Aorta (tissue), 5 donors: ENCODE measurements at places on chromosomes 2 and 18. TPM values are rescaled to one million over a fixed set of nuclear protein-coding genes. Genes with fewer than 3 reads are reported as not detected.

ALPG gene
- not detected for total RNA-seq

ITGAV gene
- 138 TPM for total RNA-seq

DNA sequence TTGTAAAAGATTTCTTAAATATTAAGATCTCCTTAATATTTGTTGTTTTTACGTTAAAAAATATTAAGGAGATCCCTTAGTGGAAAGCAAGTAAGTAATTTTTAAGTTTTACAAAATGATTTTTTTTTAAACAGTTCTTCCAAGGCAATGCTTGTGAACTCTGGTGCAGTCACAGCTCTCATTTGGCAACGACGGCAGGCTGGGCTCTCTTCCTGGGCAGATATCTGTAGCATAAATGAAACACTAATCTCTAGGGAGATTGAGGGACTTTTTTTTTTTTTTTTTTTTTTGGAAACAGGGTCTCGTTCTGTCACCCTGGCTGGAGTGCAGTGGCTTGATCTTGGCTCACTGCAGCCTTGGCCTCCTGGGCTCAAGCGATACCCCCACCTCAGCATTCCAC is 38.5 kb downstream of the GORASP2 start:
- DNase-seq = no peak

DNA sequence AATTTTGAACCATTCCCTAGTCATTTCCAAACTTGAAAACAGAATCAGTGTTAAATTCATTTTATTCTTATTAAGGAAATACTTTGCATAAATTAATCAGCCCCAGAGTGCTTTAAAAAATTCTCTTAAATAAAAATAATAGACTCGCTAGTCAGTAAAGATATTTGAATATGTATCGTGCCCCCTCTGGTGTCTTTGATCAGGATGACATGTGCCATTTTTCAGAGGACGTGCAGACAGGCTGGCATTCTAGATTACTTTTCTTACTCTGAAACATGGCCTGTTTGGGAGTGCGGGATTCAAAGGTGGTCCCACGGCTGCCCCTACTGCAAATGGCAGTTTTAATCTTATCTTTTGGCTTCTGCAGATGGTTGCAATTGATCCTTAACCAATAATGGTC is 5.5 kb upstream of the MROH2A start:
- no peak for DNase-seq

GRCh38 chr2:65390134-65390533 is 42.3 kb downstream of the SPRED2 start:
- no peak for DNase-seq

DNA sequence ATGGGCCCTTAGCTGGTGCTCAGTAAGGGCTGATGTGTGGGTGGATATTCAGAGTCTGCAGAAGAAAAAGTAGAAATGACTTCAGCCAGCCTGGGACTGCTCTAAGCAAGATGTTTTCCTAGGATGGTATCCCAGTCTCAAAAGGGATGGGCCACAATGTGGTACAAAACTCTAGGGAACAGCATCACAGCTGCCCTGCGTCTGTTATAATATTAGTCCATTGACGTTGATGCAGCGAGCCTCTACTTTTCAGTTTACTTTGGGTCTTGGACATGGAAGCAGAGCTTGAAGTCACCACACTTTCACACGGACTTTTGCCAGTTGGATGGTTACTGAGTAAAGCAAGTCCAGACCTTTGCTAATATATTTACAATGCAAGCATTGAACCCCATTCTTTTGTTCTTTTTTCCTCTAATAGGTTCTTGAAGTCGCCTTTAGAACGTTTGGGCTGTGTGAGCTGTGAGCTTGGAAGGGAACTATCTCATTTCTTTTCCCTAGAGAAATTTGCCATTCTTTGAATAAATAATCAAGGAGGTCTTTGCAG is 105.7 kb downstream of the RDH14 start:
- DNase-seq = peak; percentile 47

DNA sequence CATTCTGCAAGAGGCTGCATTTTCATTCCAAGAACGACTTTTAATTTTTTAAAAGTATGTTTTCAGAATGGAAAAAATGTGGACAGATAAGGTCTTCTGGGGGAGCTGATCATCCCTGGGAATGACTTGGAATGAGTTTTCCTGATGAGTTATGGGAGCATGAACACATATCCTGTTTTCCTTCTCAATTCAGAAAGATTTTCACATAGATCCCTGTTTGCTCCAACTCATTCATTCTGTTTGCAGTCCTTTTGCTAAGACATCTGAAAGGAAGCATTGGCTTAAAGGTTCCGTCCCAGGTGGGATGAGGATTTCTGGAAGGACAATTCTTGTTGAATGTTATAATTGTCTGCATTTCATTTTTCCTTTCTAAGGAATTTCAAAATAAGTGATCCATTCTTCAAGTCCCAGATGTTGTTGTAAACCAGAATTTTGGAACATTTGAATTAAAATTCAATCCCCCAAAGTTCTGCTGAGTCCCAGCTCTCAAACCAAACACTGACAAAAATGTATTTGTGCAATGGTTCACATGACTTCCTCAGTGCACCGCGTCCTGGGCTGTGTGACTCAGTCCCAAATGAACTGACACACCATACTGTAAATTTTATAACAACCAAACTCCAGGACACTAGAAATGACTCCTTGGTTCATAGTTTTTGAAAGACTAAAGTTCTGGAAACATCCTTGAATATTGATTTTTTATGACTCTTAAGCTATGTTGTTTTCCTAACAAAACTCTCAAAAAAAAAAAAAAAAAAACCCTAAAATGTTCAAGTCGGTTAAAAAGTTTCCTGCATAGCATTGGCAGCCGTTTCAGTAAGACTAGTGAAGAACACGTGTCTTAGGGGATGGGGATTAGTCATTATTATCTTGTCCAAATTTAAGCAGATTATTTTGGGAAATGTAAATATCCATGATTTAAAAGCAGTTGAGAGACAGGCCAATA is 281.8 kb upstream of the TCF4 start:
- DNase-seq = peak; percentile 50

GRCh38 chr18:45227001-45227742 is 388.1 kb upstream of the SLC14A2 start:
- DNase-seq = no peak
